ENCODE measurements at places on chromosomes 4 and X.

DNA sequence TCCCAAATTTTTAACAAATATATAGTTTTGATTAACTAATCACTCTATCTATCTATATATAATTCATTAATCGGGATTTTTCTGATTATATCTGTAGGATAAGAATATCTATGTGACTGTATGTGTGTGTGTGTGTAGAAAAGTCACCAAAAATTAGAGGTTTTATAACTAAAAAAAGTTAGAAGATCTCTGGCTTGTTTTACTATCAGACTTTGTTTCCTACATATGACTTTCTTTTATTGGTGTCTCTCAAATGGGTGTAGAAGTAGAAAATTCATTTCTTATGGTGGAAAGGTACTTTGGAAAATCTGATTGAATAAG lies 26.7 kb upstream of the TMPRSS11D start:
- DNase-seq, result no peak

DNA sequence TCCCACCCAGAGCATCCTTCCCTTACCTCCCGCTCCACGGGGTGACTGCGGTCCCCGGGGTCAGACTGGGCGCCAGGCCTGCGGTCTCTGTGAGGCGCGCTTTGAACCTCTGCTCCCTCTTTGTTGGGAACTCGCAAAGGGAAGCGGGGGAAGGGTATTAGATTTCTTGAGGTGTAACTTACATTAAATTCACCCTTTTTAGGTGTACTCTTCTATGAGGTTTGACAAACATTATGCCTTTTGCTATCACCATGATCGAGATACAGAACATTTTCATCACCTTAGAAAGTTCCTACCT lies 569 bp downstream of the DCK start:
- no peak for DNase-seq

DNA sequence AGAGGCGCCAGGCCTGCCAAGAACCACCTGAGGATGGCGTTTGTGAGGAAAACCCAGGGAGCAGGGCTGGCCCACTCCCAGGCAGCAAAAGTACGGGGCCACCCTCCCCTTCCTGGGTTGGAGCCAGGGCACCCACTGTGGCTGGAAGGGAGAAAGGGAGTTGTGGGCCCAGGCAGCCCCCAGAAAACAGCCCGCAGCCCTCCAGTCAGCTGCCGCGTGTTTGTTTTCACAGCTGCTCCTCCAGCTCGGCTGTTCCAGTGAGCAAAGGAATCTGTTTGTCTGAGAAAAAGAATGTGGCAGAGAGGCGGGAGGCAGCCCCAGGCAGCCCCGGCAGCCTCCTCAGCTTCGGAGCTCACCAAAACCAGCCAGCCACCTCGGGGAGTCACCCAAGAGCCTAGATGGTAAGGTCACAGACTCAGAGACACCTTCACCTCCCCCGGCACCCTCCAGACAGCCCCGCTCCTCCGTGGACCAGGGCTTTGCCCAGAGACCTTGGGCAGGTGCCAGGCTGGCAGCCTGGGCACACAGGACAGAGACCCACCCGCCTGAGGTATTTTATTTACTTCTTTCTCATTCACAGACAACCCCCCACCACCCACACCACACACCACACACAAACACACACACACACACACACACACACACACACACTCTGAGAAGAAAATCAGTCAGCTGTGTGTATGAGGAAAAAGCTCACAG lies 338.1 kb downstream of the BCOR start:
- DNase-seq, result no peak

DNA sequence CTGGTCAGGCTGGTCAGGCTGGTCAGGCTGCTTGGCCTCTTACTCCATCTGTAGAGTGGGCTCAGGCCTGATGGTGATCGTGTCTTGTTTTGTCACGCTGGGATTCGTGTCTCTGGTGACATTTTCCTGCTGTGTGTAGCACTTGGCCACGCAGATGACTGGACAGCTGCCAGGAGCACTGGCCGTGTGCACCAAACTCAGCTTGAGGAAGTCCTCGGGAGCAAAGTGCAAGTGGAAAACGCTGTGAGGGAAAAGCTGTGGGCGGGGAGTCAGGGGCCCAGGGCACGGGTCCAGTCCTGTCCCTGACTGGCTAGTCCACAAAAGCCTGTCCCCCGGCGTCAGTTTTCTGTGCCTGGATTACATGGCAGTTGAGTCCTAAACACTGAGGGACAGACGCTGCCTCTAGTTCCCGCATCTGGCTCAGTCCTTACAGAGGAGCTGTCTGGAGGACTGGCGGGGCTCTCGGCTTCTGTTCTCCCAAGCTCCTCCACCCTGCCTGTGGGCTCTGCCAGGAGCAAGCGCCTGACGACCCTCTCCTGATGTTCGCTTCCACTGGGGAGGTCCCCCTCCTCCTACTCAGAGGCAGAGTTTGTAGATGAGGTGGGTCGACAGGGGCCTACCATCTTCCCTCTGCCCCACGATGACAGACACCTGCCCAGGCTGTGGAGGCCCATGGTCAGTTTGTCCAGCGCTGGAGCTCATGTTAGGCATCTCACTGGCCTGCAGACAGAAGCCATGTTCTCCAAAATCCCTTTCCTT lies 35.9 kb upstream of the GRPEL1 start:
- DNase-seq, result no peak

GRCh38 chr4:23814996-23815660 lies 74.7 kb downstream of the PPARGC1A start:
- no peak for DNase-seq

DNA sequence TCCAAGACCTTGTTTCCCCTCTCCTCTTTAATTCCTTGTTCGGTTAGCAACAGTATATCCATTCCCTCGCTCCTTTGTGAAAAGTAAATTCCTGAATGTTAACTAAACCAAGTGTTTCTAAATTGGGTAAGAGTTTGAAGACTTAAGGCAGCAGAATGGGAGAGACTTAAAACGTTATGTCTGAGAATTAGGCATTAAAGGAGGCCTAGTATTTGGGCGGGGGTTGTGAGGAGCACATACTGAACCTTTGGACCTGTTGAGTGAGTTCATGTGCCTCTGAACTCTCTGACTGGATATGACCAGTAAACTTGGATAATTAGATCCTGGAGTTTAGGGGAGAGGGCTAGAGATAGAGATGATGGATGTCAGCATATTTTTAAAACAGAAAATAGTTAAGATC lies 1.2 kb downstream of the MSMO1 start:
- DNase-seq, result no peak

DNA sequence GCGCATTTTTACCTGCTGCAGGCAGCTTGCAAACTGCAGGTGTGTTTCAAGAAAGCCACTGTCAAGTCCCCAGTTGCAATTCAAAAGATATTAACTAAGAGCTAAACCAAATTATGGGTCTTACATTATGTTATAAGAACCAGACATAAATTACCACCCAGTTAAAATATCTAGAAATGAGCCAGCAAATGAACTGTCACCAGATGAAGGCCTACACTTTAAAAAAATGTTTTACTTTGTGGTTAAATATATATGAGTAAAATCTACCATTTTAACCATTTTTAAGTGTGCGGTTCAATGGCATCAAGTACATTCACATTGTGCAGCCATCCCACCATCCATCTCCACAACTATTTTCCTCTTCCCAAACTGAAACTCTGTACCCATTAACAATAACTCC lies 32.0 kb upstream of the TMEM131L start:
- no peak for DNase-seq

- DNase-seq, result no peak
These were observed 12.5 kb downstream of the OGT start for GRCh38 chrX:71545364-71545763.

DNA sequence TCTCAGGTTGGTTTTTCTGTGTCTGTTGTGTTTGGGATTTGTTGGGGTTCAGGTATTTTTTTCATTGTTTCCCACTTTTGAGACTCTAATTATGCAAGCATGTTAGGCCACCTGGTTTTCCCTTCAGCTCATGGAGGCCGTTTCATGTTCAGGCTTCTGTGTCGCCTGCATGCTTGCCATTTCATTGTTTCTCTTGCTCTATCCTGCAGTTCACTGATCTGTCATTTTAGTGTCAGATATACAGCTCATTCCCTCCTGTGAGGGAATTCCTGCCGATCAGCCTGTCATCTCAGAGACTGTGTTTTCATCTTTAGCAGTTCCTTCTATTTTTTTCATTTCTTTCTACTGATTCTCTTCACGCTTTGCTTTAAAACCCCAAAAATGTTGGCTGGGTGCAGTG lies 49.4 kb upstream of the HGFAC start:
- DNase-seq, result no peak

- no peak for DNase-seq
These were observed 227.6 kb upstream of the HDX start for GRCh38 chrX:84729809-84730208.

- no peak for DNase-seq
These were observed 238.5 kb downstream of the RASL11B start for GRCh38 chr4:53100501-53101190.

- DNase-seq, result no peak
These were observed 2.7 kb upstream of the AMELX start for GRCh38 chrX:11290416-11291102.

GRCh38 chrX:109398833-109399232 lies 83.1 kb downstream of the GUCY2F start:
- DNase-seq, result no peak

DNA sequence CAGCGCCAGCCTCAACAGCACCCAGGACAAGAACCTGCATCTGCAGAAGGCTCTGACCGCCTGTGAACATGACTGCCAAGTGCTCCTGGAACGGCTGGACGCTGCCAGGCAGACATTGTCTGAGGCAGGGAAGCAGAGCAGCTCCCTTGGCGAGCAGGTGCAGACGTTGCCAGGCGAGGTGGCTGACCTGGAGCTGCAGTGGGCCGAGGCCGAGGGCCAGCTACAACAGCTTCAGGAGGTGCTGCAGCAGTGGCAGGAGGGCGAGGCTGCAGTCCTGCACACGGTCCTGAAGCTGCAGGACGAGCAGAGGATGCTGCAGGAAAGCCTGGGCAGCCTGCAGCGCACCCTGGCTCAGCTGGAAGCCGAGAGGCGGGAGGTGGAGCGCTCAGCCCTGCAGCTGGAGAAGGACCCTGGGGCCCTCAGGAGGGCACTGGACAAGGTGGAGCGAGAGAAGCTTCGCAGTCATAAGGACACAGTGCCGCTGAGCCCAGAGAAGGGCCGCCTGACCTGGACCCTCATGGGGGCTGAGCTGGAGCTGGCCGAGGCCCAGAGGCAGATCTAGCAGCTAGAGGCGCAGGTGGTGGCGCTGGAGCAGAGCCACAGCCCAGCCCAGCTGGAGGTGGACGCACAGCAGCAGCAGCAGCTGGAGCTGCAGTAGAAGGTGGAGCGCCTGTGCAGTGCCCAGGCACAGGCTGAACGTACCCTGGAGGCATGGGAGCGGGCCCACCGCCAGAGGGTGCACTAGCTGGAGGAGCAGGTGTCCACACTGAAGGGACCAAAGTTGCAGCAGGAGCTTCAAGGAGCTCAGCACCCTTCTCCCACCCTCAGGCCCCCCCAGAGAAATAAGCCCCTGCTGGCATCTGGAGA lies 16.4 kb downstream of the SMIM10L2A start:
- DNase-seq, result no peak

DNA sequence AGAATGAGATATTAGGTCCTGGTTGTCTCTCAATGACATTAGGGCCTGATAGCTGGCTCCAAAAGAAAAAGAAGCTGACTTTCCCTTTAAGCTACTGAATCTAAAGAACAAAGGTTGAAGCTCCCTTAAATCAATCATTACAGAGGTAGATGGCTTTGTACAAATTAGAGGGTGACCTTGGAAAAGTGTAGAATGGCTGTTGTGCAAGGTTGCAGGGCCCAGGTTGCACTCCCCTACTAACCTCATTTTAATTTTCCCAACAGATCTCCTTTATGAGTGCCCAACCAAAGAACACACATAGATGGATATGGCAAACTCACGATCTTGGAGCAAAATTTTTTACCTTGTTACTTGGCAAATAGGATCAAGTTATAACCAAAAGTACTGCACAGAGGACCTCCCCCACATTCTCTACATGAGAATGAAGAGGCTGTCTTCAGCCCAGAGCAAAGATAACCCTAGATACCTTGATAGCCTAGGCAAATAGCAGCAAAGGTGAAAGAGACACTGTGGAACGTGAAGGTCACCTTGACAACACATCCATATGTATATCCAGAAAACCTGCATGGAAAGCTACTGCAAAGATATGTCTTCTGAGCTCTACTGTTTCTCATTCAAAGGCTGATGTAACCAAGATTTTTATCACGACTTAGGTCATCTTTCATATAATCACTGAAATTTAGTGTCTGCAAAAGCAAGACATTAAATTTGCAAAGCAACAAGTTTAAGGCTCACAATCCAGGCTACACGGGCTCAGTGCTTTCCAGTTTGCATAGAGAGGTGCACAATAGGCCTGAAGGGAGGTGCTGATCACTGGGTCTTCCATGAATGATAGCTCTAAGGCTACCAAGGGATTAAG lies 23.0 kb downstream of the KLB start:
- DNase-seq, result no peak

DNA sequence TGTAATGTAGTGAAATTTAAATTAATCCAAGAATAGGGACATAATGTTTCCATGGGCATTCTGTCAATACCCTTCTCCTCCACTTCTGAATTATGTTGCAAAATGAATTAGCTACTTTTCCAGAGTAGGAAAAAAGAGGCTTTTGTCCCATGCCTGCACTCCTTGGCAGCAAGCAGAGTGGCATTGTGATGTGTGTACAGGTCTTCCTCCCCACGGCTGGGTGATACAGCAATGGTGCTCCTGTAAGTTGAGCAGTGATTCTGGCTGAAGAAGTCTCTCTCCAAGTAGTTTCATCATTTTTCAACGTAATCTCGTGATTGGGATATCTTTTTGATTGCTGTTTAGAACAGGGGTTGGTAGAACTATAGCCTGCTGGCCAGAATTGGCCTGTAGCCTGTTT lies 59.9 kb downstream of the KIT start:
- no peak for DNase-seq

DNA sequence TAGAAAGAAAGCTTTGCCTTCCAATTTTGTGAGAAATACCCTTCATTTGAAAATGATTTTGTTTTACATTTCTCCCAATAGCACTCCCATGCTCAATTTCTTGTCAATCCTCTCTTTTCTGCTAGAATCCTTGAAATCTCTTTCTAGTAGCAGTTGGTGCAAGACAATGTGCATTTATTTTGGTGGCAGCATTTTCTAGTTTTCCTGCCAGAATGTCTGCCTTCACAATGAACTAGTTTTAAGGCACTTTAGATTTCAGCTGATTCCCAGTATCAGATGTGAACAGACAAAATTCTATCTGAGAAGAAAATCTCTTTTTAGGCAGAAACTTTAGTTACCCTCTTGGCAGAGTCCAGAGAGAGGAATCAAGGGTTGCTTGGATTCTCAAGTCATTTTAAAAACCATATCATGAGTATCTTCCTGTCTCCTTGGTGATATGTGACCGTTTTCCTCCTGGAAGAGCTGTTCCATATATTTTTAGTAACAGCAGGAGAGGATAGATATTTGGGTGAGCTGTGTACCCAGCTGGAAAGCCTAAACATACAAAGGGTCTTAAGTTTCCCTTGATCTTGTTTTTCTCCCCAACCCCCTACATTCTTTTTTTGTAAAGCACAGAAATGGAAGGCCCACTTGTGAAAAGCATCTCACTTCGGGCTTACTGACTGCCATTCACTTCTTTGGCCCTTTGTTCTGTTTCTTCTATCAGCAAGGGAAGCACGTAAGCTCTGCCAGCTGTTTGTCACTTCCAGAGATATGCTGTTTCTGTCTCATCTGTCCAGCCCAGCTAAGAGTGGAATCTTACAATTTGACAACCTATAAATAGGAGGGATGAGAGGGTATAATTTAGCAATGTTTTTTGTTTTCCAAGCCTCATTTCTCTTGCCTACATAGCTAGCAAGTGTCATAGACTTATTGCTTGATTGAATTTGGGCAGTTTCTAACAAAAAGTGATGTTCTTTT lies 38.7 kb downstream of the TSPAN7 start:
- no peak for DNase-seq

- no peak for DNase-seq
These were observed 12.9 kb upstream of the PAK3 start for GRCh38 chrX:111083081-111083480.
